ENCODE measurements at places on chromosomes 11 and 22.
A peak's percentile ranks its signal among the peaks of the same experiment; 100 is the strongest.

- DNase-seq: peak; percentile 31
These were observed 27.4 kb upstream of the YPEL1 start for GRCh38 chr22:21762712-21763581.

GRCh38 chr22:35328472-35328885 is 28.8 kb downstream of the TOM1 start:
- no peak for DNase-seq

- no peak for DNase-seq
These were observed 10.3 kb upstream of the PNPLA5 start for GRCh38 chr22:43901976-43902643.

DNA sequence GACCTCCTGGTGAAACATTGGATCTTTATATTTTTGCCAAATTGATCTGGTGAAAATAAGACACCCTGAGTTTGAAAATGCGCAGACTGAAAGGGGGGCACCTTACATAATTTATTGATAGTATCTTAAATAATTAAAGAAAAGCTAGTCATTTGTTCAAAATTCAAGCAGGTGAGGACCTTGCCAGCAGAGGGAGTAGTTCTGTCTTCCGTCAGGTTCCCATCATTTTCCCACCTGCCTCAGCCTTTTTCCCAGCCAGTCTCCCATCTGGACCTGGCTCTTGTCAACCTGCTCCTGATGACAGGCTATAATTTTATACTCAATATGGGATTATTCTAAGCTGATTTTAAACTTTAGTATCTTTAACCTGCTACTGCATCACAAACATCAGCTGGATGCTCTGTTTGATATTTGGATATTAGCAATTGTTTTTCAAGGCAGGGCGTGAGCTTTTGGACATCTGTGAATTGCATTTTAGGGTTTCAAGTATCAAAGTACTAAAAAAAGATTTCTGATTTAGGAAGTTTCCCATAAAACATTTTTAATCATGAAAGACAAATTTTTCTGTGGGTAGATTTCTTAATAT is 132.0 kb downstream of the ELP4 start:
- no peak for DNase-seq

DNA sequence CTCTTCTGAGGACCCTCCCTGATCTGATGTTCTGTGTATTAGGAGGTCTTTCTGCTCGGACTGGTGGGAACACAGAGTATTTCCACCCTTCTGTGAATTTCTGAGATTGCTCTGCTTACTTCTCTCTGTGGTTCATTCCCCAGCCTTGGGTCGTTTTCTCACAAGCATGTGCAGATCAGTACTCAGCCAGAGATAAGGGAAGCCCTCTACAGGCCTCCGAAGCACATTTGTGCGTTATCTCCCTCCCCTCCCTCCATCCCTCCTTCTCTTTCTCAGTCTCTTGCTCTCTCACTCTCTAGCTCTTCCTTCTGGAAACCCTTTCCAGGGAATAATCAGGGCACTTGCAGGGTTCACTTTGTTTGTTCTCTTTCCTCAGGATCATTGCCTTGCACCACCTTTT is 35.2 kb upstream of the TUB start:
- DNase-seq: no peak

GRCh38 chr22:21051831-21052400 is 6.2 kb downstream of the LRRC74B start:
- DNase-seq: no peak

- no peak for DNase-seq
These were observed 434 bp downstream of the XPNPEP3 start for GRCh38 chr22:40857309-40857855.

DNA sequence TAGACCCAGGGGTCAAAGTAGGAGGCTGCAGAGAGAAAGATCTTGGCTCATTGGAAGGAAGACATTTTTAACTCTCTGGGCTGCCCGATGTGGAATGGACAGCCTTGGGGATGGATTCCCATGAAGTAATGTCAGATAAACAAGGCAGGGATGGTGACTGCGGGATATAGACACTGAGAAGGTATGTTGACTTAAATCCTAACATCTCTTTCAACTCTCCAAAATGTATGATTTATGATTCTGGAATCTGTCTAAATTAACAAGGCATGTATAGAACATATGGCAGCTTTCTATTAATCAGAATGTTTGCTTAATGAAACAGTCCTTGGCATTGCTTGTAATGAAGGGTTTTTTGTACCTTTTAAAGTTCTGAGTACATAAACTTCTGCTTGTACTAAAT is 56.1 kb upstream of the VSTM5 start:
- no peak for DNase-seq

All from stimulated activated naive B cell treated with anti-CD40 and anti-IgM and Interleukin-4, amounts not matched to agents 10 μg/mL and 1 μg/mL and 100 μg/mL, for 72 hours (primary cell).